Calu3 (cell line): ENCODE measurements at places on chromosomes 6 and 20. TPM values are rescaled to one million over a fixed set of nuclear protein-coding genes. Genes with fewer than 3 reads are reported as not detected.

The PRDM13 gene
- 0.71 and 1.3 TPM in 2 replicates for total RNA-seq

The HTR1E gene
- total RNA-seq = not detected in 2 replicates

The ZKSCAN8 gene
- 23.2 and 27.5 TPM in 2 replicates for total RNA-seq

The BACH2 gene
- total RNA-seq = 5.6 and 7.2 TPM in 2 replicates

The IL20RA gene
- total RNA-seq = 2.4 and 3.1 TPM in 2 replicates

The TDRD6 gene
- 0.07 and 0.10 TPM in 2 replicates for total RNA-seq

The HLA-DRB1 gene
- total RNA-seq = 111 and 141 TPM in 2 replicates

The SMIM29 gene
- total RNA-seq = 59.2 and 68.6 TPM in 2 replicates

The IRF4 gene
- total RNA-seq = not detected in 2 replicates

The PNLDC1 gene
- 0.52 and 0.71 TPM in 2 replicates for total RNA-seq

The TPD52L1 gene
- total RNA-seq = 37.5 and 50.6 TPM in 2 replicates

The UBD gene
- total RNA-seq = 74.0 and 82.8 TPM in 2 replicates

The CCN6 gene
- total RNA-seq = not detected in 2 replicates

The SCP2D1 gene
- total RNA-seq = not detected in 2 replicates

The PKIB gene
- total RNA-seq = 11.8 and 17.2 TPM in 2 replicates

The ACSS2 gene
- total RNA-seq = 34.9 and 35.3 TPM in 2 replicates

The SEMG1 gene
- total RNA-seq = 0.21 TPM in 1 of 2 replicates, not detected in the other

The VIP gene
- total RNA-seq = not detected in 2 replicates

The KCNQ2 gene
- 0.07 and 0.38 TPM in 2 replicates for total RNA-seq

The RNF182 gene
- 1.1 and 1.6 TPM in 2 replicates for total RNA-seq

The CFB gene
- 944 and 1,205 TPM in 2 replicates for total RNA-seq

The SLC2A10 gene
- 24.0 and 24.9 TPM in 2 replicates for total RNA-seq

The MOXD1 gene
- total RNA-seq = 13.2 and 13.6 TPM in 2 replicates

The SLC25A27 gene
- total RNA-seq = 5.4 and 8.8 TPM in 2 replicates

The WFDC11 gene
- not detected in 2 replicates for total RNA-seq

The NUP43 gene
- total RNA-seq = 38.4 and 42.8 TPM in 2 replicates

The DYNLT2 gene
- total RNA-seq = 2.7 and 3.4 TPM in 2 replicates

The PSMB8 gene
- 123 and 196 TPM in 2 replicates for total RNA-seq

The BCAS1 gene
- total RNA-seq = 11.1 and 16.9 TPM in 2 replicates

The FOXS1 gene
- not detected in 2 replicates for total RNA-seq

The ARFGEF3 gene
- total RNA-seq = 15.4 and 16.3 TPM in 2 replicates

The ZDHHC14 gene
- 17.3 and 18.6 TPM in 2 replicates for total RNA-seq

The BPIFB4 gene
- not detected in 2 replicates for total RNA-seq

The AVP gene
- not detected in 2 replicates for total RNA-seq

The EYA2 gene
- 0.32 and 0.35 TPM in 2 replicates for total RNA-seq

The COL12A1 gene
- total RNA-seq = 20.4 and 29.3 TPM in 2 replicates

The KHDC1L gene
- total RNA-seq = not detected in 2 replicates

The ECT2L gene
- total RNA-seq = not detected in 2 replicates

The GLP1R gene
- total RNA-seq = 4.8 and 10.2 TPM in 2 replicates

The NKAPL gene
- total RNA-seq = not detected in 2 replicates

The ROS1 gene
- total RNA-seq = 5.1 and 8.1 TPM in 2 replicates

The CGAS gene
- 31.2 and 35.0 TPM in 2 replicates for total RNA-seq

The BPI gene
- total RNA-seq = not detected in 2 replicates

The ELOVL2 gene
- 0.20 and 0.47 TPM in 2 replicates for total RNA-seq

The LTA gene
- total RNA-seq = not detected in 2 replicates

The BMP5 gene
- not detected in 2 replicates for total RNA-seq

The RSPH4A gene
- total RNA-seq = 0.21 and 0.22 TPM in 2 replicates

The KCNK16 gene
- not detected in 2 replicates for total RNA-seq

The BCLAF1 gene
- total RNA-seq = 139 and 154 TPM in 2 replicates

The SLC4A11 gene
- 9.4 and 11.0 TPM in 2 replicates for total RNA-seq

The GNMT gene
- total RNA-seq = 0.45 TPM in 1 of 2 replicates, not detected in the other

The BTN1A1 gene
- total RNA-seq = not detected in 2 replicates

The PBOV1 gene
- not detected in 2 replicates for total RNA-seq

The ULBP1 gene
- total RNA-seq = 2.2 and 2.5 TPM in 2 replicates

The ARMC12 gene
- not detected in 2 replicates for total RNA-seq
